ENCODE measurements at places on chromosomes 7 and 10.

- DNase-seq: no peak
Measured at GRCh38 chr7:20290505-20291111, 40.1 kb upstream of the ITGB8 start.

GRCh38 chr10:2925631-2926030, 141.7 kb upstream of the PFKP start:
- no peak for DNase-seq

- no peak for DNase-seq
Measured at GRCh38 chr10:96588616-96589419, 2.0 kb upstream of the TM9SF3 start.

DNA sequence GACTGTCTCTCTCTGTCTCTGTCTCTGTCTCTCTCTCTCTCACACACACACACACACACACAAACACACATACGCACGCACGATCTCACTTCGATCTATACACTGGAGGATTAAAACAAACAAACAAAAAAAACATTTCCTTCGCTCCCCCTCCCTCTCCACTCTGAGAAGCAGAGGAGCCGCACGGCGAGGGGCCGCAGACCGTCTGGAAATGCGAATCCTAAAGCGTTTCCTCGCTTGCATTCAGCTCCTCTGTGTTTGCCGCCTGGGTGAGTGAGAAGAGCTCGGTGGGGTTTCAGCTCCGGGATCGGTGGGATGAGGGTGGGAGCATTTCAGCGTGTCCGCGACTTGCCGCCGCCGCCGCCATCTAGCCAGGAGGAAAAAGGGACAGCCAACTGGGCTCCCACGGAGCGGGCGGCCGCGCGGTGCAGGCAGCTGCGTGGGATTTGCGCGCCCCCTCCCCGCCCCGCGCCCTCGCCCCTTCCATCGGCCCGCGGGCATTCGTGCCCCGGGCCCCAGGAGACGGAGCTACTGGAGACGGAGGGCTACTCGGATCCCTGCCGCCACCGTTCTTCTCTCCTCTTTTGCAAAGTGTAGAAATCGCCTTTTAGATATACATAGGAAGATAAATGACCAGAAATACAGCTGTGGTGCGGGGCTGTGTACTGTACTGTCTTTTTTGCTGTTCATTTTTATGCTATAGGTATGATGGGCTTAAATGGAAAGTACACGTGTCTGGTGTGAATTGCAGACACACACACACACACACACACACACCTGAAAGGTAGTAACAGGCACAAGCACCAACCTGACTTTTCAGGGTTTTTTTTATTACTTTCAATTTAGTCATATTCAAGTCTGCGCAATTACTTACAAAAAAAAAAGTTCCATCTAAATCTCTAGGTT, 581 bp downstream of the PTPRZ1 start:
- peak; percentile 37 for DNase-seq

- DNase-seq: no peak
Measured at GRCh38 chr10:103580430-103580829, 86.9 kb downstream of the NEURL1 start.

- no peak for DNase-seq
Measured at GRCh38 chr7:37290731-37291130, 157.9 kb downstream of the ELMO1 start.

DNA sequence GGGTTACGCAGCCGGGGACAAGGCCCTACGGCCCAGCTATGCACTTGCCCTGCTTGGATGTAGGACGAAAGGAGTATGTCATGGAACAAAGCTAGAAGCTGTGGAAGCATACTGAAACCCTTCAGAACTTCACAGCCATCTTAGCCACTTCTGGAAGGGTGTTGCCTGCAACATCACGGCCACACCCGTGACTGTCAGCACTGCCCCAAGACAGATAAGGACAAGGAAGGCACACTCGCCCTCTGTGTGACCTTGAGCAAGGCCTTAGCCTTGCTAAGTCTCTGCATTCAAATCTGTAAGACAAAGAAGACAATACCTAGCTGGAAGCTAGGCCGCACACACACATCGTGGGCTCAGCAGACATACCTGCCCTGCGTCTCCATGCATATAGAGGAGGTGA, 352.5 kb upstream of the MGMT start:
- no peak for DNase-seq

- DNase-seq: no peak
Measured at GRCh38 chr7:7228472-7228871, 46.1 kb downstream of the C1GALT1 start.

GRCh38 chr7:117138981-117139380, 183.9 kb downstream of the WNT2 start:
- no peak for DNase-seq

GRCh38 chr10:119241066-119241465, 33.7 kb downstream of the GRK5 start:
- no peak for DNase-seq

GRCh38 chr7:139294951-139295575, 46.1 kb upstream of the FMC1 start:
- DNase-seq: no peak

- no peak for DNase-seq
Measured at GRCh38 chr10:59272061-59272460, 90.3 kb downstream of the FAM13C start.

Data from NCI-H1417 treated with DMSO at 0.1 percent for 48 hours (cell line).